ENCODE measurements at places on chromosomes 12 and 14.

- DNase-seq: no peak
Measured at GRCh38 chr14:84433961-84434360, 1096.0 kb upstream of the FLRT2 start.

DNA sequence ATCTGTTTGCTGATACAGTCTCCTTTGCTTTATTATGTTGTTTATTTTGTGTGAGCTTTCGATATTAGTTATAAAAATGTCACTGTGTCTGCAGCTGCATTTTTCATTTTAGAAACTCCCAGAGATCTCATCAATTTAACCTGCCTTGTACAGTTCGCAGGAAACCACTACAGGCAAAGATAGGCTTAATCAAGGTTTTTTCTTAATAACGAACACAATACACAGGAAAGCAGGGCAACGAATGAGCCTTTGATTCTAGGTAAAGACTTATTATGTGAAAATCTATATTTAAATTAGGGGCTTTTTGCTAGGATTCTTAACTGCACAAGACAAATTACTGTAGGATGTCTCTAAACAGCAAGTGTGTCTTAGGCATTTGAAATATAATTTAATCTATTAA, 191.9 kb downstream of the RGS6 start:
- DNase-seq: no peak

DNA sequence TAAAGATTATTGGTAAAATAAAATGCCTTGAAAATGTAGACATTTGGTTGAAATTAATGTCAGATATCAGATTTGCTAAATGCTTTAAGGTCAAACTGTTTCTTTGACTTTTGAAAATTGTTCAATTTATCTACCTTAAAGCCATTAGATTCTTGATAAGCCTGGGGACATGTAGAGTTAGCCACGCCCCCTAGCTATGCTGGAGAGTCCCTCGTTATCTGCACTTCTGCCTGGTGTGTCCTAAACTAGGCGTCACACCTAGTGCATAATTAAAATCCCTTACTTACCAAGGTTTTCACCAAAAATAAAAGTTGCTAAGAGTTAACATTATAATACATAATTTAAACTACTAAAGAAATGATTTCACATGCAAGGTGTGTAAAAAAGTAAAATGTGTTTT, 79.5 kb downstream of the EGLN3 start:
- DNase-seq: no peak

DNA sequence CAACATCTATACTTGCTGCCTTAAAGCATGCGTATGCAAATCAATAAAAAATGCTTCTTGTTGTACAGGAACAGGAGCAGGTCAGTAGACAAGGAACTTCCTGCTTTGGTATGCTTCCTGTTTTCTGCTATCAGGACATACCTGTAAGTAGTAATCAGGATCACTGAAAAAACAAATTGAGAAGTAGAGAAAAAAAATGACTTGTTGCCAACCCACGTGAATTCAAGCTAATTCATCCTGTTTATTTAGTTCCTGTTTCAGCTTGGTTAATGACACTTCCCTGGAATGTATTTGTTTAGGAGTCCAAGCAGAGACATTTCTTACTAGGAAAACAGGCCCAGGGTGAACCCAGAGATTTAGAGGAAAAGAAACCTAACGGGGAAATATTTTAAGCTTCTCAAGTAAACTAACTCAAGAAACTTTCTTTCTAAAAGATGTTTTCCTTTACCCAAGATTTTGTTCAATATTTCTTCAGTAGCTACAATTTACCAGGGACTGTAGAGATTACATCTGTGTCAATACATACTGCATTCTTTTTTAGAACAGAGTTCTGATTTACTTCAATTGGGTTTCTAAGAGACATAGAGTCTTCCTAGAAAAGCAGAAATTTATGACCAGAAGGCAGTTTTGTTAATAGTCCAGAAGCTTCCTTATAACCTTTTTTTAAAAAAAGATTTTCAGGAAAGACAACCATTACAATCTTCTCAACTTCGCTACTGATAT, 124.2 kb downstream of the PAWR start:
- no peak for DNase-seq

GRCh38 chr14:37047226-37047625, 125.2 kb downstream of the SLC25A21 start:
- DNase-seq: no peak

DNA sequence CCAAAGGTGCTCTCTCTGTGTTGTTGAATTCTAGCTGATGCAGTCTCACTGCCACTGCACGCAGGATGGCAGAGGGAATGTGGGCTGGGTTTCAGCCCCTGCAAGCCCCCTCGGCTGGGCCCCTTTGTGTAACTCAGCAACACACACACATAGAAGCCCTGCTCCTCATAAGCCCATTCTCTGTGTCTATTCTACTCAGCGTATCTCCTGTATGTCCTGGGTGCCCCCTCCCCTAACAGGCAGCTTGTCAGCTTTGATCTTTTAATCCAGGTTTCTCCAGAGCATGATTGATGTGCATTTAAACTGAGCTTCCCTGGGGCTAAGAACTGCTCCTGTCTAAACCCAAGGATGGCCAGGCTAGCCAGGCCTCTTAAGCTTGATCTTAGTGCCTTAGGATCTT, 43.0 kb downstream of the SRRM4 start:
- no peak for DNase-seq

DNA sequence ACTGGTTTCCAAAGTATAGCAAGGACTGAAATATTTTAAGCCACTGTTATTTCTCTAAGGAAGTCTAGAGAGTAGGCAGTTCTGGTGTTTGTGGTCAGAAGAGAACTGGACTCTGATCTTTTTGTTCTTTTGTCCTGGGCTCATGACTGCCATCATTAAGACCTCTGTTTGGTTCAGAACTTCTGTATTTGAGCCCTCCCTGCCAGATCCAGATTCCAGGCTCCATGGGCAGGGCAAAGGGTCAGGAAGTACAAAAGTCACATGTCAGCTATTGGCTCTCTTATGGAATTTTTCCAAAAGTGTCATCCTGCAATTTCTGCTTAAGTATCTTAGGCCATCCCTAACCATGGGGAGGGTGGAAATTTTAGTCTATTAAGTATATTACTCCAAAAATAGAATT, 6.8 kb downstream of the PIWIL1 start:
- no peak for DNase-seq

- DNase-seq: no peak
Measured at GRCh38 chr12:13992585-13992984, 11.2 kb upstream of the GRIN2B start.

GRCh38 chr14:59540852-59541251, 35.8 kb downstream of the CCDC175 start:
- DNase-seq: no peak

DNA sequence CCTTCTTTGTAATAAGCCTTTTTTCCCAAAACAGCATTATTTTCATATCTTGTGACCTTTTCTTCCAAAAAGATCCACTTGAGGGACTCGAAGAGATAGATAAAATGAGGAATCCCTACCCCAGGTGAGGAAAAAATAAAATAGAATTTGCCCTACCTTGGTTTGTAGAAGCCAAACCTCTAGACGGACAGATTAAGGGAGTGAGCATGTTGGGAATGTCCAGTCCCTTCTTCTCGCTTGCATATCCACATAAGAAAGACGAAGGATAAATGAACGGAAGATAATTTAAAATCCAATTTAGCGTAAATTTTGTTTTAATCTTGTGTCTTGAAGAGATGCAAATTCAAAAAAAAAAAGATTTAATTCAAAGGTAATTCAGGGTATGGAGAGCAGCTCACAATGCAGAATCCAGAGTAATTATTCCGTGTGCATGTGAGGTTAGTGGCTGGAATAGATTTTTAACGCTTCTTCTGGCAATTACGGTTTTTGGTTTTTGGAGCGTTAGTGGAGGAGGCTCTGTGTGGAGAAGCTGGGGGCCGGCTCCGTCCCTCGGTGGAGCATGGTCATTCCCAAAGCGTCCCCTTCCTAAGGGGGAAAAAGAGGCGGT, 1.5 kb downstream of the GRIN2B start:
- no peak for DNase-seq

GRCh38 chr14:78383060-78383459, 212.9 kb downstream of the NRXN3 start:
- no peak for DNase-seq

- DNase-seq: no peak
Measured at GRCh38 chr14:97620066-97620465, 822.9 kb downstream of the VRK1 start.

DNA sequence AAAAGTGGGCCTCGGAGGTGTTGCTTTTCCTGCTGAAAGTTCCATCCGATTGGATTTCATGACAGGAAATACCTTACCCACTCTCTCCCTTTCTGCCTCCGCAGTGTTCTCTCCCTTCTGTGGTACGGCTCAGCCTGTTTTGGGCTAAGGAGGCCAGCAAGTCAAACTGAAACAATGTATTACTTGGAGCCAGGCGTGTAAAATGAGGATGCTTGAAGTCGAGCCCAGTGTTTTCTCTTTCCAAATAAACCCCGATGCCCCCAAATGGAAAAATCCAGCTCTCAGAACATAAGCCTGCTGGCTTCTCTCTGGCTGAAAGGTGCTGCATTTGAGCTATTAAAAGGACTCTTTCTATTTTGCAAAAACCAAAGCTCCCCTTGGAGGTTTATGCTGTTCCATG, 124.7 kb downstream of the ZNF664 start:
- DNase-seq: peak; percentile 45

DNA sequence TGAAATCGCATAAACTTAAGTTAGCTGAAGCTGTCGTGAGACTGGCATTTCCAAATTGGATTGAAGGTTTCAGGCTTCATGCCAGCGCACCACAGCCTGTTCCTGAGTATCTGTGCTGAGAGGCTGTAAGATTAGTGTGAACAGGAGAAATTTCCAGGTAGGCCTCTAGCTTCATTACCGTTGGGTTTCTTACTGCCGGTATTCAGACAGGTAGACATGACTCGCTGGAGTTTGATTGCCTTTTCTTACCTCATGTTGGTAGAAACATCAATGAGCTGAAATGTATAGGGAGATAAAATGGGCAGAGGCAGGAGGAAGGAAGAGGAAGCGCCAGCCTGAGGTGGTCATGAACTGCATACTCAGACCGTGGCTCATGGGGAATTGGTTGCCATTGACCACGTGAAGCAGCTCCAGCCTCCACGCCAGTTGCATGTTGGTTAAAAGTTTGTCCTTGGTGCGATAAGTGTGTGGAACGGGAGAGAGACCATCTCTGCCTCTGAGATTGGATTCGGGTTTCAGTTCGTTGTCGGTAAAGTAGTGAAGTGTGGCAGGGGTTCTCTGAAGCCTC, 42.3 kb upstream of the MMP17 start:
- no peak for DNase-seq

- peak; percentile 58 for DNase-seq
Measured at GRCh38 chr12:108570743-108571608, 8.6 kb downstream of the ISCU start.

GRCh38 chr12:109542014-109542413, 31.3 kb downstream of the MMAB start:
- no peak for DNase-seq

DNA sequence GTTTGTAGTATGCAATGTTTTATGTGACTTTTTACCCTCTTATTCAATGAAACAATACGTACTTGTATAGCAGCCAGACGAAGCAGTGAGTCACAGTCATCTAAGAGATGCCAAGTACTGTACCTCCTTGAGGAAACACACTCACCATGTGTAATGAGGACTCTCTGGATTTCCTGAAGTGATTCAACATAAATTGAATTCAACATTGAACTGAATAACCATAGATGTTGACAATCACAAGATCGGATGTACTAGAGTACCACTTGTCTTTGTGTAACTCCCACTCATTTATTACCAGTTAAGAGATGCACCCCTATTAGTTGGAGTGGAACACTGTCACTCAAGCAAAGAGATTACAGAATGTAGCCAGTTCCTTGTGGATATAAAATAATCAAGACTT, 175.2 kb upstream of the HMGA2 start:
- peak; percentile 85 for DNase-seq

GRCh38 chr14:69171569-69171968, 18.6 kb upstream of the DCAF5 start:
- no peak for DNase-seq

GRCh38 chr12:26698186-26698585, 134.8 kb downstream of the ITPR2 start:
- no peak for DNase-seq

DNA sequence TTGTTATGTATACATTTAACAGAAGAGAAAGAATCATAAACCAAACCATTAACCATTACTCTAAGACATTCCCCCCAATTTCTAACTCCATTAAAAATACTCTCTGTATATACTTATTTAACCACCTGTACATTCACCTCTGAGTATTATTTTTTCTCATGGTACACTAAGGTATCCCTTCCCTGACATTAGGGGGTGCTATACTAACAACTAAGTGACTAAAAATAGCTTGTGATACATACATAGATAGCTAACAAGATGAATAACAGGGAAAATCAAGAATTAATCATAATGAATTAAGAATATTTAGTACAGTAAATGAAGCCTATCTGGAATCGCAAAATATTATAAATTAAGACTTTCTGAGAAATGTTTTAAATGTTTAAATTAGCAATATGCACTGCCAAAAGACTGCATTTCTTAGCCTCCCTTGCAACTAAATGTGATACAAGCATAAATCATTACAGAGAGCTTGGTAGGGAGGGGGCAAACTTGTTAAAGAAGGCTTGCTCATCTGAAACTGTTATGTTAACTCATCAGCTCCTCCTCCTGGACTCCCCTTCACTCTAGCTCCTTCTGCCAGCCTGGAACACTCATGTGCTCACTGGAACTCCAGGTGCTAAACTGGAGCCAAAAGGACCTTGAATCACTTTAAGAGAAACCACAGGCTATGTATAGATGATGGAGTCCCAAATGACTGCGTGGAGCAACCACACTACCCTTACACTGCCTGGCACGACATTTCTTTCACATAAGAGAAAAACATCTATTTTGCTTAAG, 14.9 kb downstream of the C2CD5 start:
- peak; percentile 23 for DNase-seq

GRCh38 chr12:92495108-92495507, 207.7 kb upstream of the PLEKHG7 start:
- DNase-seq: no peak

- DNase-seq: no peak
Measured at GRCh38 chr12:112761366-112761986, 30.1 kb upstream of the RPH3A start.

DNA sequence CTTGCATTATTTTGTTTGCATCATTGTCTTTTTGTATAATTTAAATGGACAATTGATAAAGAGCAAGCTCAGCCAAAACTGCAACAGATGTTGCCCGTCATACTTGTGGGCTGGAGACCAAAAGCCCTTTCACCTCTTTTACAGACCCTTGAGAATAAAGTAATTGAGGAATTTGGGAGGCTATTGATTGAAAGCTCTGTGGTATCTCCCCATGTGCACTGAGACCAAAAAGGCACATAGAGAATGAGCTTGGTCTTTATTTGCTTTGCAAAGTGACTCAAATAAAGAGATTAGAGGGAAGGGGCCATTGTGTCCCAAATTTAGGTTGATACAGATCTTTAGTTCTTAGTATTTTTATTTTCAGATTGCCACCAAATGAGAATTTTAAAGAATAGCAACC, 617.6 kb downstream of the TRHDE start:
- no peak for DNase-seq

DNA sequence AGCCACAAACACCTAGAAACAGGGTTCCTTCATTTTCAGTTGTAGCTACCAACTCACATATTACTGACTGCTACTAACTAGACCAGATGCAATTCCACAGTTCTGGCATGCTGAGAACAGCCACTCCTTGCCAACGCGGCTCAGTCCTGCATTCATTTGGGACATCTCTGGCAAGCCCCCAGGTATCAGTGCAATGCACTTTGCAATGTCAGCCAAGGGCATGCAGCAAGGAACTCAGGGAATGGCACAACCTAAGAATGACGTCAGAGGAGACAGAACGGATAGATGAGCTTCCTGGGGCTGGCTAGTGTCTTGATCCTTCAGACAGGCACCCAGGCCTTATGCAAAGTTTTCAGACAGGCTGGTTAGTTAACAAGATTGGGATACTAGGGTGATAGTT, 29.6 kb downstream of the MAP3K9 start:
- DNase-seq: no peak

GRCh38 chr12:62301799-62302133, 41.6 kb downstream of the USP15 start:
- DNase-seq: no peak
